ENCODE measurements at places on chromosomes 3 and 15.

- DNase-seq, result no peak
Measured at GRCh38 chr15:93088200-93088980, 621 bp downstream of the RGMA start.

GRCh38 chr3:191254098-191254873 lies 55.2 kb downstream of the OSTN start:
- no peak for DNase-seq

- peak; percentile 78 for DNase-seq
Measured at GRCh38 chr3:49903451-49904424, at the start of gene MST1R. Gene MST1R (minus strand): TSS chr3:49903873. CDS start chr3:49903609, 264 bp downstream.

DNA sequence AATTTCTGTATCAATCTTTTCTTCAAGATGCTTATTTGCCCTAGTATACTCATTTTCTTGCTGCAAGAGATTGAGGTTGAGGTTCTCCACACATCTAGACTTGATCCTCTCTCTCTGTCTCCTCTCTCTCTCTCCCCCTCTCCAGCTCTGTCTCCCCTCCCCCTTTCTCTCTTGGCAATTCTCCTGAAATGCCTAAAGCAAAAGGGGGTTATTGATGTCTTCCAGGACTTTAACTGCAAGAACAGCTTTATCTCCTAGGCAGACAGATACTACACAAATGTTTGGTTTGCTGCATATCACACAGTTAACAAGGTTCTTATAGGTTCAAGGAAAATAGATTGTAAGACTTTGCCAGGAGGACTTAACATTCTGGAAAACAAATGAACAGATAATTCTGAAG lies 52.1 kb downstream of the TMEM212 start:
- no peak for DNase-seq

GRCh38 chr3:73448761-73449301 lies 175.9 kb downstream of the PDZRN3 start:
- DNase-seq, result no peak

GRCh38 chr15:31459400-31459748 lies 132.7 kb downstream of the KLF13 start:
- no peak for DNase-seq

- DNase-seq, result no peak
Measured at GRCh38 chr3:47420044-47420430, 39.2 kb downstream of the PTPN23 start.

GRCh38 chr3:59043391-59043790 lies 6.4 kb downstream of the CFAP20DC start:
- no peak for DNase-seq

DNA sequence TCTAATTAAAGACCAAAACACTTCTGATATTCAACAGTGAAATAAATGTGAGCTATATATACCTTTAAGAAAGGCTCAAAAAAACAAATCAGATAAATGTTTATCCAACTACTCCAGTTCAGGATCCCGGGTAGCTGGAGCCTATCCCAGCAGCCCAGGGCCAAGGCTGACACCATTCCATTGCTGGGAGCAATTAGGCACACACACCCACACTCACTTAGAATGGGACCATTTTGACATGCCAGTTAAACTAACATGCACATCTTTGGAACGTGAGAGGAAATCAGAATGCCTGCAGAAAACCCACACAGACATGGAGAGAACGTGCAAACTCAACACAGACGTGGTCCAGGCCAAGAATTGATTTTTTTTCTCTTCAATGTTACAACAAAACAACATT lies 30.0 kb upstream of the PLSCR4 start:
- no peak for DNase-seq

DNA sequence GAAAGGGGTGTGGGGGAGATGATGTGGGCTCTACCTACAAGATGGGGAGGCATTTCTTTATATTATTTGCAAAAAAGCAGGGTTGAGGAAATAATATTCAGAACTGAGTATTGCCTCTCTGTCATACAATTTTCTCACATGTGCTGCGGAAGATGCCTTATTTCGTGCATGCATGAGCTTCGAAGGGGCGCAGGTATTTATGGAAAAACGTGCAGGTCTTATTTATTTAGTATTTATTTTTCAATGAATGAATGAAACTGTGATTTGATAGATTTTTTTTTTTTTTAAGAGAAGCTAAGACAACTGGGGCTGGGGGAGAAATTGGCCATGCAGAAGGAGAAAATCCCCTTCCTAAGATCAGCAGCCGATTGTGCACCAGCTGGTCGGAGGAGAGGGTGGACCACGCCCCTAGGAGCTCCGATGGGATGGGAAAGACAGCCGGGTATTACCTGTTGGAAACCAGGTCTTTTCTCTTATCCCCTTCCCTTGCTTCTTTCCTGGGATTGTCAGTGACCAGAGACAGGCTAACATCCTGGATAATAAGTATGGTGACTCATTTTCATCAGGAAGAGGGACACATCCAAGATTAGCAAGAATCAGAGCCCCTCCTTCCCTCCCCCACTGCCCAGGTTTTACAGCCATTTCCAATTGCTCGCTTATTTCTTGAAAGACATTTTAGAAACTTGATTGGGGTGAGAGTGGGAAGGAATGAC lies 875 bp downstream of the GAP43 start:
- no peak for DNase-seq

DNA sequence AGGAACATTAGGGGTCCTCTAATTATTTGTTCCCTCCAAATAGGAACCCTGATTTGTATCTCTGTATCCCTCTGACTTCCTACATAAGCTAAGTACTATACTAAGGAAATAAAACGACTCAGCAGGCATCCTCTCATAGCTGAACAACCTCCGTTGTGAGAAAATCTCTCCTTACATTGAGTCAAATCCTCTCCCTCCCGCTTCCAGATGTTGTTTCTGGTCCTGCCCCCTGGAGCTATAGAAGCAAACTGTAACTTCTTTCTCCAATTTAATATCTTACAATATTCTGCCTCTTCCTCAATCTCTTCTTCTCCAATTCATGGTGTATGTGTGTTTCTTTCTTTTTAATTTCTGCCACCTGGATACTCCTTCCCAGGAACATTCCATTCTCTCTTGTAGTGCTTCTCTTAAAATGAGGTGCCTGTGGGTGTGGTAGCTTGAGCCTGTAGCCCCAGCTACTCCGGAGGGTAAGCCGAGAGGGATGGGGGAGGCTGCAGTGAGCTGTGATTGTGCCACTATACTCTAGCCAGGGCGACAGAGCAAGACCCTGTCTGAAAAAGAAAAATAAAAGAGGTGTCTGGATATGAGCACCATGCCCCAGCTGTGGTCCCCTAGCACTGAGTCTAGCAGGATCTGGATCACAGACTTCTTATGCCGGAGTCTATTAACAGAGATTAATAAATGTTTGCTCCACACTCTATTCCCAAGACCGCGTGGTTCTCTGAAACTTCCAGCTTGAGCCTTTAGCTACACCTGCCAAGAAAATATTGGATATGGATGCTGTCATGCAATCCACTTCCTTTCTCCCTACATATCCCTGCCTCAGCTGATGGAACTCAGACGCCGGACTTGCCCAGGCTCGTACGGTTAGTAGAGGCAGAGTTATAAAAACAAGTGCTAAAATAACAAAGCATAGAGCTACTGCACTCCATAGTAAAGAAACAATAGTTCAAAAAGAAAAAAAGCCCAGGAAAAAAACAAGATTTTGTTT lies 42.9 kb upstream of the NEO1 start:
- DNase-seq, result no peak

- DNase-seq, result no peak
Measured at GRCh38 chr3:167866331-167866730, 130.8 kb downstream of the SERPINI1 start.

DNA sequence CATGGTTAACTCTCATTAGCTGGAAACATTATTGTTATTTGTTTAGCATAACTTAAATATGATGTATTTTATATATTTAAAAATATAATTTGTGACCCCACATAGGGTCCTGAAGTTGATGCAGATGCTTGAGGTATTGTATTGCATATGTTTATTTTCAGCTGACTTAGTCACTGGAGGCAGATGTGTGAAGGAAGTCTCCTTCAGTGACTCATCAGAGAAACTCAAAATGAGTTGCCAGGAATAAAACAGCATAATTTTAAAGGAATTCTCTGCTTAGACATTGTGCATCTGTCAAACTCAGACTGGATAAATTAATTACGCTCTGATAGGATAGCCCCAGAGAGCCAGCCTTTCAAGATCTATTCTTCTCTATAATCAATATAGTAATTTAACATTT lies 7.9 kb upstream of the OR4F6 start:
- DNase-seq, result no peak

GRCh38 chr15:67605871-67606270 lies 63.4 kb downstream of the MAP2K5 start:
- DNase-seq, result no peak

GRCh38 chr3:150254309-150254708 lies 153.8 kb upstream of the TSC22D2 start:
- DNase-seq, result no peak

DNA sequence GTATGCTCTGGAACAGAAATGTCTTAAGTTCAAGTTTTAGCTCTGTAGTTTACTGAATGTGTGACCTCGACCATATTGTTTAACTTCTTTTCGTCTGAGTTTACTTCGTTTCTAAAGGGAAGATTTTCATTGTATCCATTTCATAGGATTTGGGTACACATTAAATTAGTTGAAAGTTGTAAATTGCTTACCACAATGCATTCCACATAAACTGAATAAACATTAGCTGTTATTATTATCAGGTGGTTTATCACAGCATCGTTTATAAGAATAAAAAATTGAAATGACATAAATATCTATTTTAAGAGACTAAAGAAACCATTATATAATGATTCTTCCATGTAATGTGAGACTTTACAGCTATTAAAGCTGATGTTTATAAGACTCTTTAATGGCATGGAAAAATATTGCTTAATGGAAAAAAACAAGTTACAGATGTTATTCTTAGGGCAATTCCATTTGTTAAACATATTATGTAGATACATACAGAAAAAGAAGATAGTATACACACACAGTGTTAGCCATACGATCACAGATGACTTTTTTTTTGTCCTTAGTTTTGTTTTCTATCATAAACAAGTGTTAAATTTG lies 342.3 kb upstream of the SGO1 start:
- no peak for DNase-seq

DNA sequence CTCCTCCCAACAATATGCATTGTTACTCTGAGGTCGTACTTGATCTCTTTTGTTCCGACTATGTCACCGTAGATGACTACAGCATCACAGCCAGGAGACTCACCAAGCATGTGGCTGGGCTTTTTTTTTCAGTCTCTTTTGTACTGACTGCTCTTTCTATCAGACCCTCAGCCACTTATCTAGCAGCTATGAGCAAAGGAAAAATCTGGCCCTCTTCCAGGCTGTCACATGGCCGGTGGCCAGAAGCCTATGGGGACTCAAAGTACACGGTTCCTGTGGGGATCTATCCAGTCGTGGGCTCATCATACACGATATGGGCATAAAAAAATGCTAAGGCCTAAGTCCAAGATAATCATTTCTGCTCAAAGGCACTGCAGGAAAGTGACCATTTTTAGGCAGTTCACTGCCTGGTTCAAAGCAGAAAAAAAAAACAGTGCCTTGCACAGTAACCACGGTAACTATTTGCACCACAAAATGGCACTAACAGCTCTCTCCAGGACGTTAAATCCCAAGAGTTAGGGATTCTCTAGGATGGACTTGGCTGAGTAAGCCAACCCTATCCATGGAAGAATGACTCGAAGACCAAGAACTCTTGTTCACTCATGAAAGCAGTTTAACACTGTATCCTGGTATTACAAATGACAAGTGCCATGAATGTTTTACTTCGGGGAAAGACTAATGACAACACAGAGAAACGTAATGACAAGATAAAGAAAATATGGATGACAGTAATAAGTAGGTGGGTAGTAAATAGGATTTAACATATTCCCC lies 50.3 kb downstream of the SHQ1 start:
- peak; percentile 41 for DNase-seq

DNA sequence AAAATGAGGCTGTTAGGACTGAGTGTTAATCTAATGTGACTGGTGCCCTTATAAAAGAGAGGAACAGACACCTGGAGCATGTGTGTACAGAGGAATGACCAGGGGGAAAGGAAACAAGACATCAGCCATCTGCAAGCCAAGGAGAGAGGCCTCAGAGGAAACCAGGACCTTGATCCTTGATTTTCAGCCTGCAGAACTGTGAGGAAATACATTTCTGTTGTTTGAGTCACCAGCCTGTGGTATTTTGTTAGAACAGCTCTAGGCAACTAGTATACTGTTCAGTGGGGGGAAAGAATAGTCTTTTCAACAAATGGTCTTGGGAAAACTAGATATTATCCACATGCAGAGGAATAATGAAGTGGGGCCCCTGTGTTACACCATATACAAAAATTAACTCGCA lies 80.6 kb downstream of the CCR1 start:
- no peak for DNase-seq

- no peak for DNase-seq
Measured at GRCh38 chr3:64977308-64978100, 289.7 kb upstream of the ADAMTS9 start.

GRCh38 chr3:172586436-172586835 lies 63.2 kb upstream of the TNFSF10 start:
- DNase-seq, result no peak

- no peak for DNase-seq
Measured at GRCh38 chr3:64756398-64756986, 68.7 kb upstream of the ADAMTS9 start.

DNA sequence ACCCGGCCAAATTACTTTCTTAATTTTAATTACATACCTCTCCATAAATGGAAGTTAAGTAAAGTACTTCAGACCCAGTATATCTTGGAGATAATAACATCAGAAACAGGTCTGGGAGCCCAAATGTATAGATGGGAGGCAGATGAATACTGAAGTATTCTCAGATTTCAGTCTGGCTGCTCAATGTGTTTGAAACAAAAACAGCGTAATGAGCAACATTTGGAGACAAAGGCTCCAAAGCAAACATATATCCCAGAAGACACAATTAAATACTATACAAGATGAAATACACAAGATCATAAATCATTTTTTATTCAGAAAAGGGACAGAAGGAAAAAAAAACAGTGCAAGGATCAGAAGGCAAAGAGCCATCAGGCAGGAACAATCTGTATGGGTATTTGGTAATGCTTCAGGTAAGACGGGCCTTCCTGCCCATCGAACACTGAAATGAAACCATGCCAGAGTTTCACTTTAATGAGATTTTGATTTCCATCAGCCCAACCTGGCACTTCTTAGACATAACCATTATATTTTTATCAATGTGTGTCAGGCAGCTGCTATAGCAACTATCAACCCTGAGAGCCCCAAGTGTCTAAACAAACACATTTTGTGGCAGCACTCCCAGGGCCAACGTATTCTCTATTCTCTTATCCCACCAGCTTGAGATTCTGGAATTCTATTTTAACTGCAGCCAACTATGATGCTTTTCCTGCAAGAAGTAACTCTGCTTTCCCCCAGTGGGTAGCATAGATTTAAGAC lies 210.8 kb downstream of the STT3B start:
- no peak for DNase-seq

DNA sequence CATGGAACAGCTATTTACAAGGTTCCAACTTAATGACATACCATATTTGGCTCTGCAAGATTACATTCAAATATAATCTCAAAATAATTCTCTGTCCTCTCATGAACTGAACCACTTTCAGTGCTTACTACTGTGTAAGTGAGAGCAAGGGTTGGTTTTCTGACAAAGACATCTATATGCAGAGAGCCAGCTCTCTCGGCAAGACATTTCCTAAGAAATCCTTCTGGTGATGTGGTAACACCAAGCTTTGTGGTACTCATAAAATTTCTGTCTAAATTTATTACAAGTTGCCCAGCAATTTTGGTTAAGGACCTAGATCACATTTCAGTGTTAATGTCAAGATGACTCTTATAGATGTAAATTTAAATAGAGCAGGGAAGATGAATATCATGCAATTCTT lies 184.9 kb downstream of the GAP43 start:
- DNase-seq, result no peak

GRCh38 chr3:11140030-11140712 lies 14.1 kb upstream of the HRH1 start:
- DNase-seq, result no peak
